Caki2 (cell line): ENCODE measurements at places on chromosomes 4 and X.

- no peak for DNase-seq
These were observed 24.4 kb downstream of the HELQ start for GRCh38 chr4:83431200-83431599.

DNA sequence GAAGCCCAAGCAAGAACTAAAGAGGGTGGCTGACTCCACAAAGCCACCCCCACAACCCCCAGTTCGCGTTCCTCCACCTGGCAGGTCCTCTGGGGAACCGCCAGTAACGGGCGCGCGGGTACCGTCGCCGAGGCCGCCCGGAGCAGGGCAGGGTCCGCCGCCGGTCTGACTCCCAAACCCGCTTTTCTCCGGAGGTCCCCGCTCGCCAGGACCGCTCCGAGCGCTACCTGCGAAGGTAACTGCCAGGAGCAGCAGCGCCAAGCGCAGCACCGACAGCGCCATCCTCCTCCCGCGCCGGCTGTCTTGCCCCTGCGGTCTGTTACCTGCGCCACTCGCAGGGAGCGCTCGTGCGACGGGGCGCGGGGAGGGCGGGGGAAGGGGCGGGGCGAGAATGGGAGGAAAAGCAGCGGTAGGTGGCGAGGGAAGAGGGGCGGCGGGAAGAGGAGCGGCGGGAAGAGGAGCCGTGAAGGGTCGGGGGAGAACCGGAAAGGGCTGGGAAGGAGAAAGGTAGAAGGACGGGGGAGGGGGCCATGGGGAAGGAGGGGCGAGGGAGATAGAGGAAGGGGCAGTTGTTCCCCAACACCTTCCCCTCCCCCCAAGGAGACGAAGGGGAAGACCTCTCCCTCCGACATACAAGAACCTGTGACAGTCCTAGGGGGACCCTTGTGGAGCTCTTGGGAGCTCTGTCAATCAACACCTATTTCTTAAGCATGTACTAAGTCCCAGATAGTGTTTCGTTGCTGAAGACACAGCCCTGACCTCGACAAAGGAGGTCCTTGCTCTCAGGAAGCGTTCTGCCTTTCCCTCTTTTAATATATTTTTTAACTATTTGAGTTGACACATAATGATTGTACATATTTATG lies at the start of gene SPINK2:
Gene SPINK2, minus strand, starts transcription at position 321 of the 863 bp plus-strand sequence. Its CDS starts 39 bp downstream, at position 282.
- peak; percentile 2 for DNase-seq

DNA sequence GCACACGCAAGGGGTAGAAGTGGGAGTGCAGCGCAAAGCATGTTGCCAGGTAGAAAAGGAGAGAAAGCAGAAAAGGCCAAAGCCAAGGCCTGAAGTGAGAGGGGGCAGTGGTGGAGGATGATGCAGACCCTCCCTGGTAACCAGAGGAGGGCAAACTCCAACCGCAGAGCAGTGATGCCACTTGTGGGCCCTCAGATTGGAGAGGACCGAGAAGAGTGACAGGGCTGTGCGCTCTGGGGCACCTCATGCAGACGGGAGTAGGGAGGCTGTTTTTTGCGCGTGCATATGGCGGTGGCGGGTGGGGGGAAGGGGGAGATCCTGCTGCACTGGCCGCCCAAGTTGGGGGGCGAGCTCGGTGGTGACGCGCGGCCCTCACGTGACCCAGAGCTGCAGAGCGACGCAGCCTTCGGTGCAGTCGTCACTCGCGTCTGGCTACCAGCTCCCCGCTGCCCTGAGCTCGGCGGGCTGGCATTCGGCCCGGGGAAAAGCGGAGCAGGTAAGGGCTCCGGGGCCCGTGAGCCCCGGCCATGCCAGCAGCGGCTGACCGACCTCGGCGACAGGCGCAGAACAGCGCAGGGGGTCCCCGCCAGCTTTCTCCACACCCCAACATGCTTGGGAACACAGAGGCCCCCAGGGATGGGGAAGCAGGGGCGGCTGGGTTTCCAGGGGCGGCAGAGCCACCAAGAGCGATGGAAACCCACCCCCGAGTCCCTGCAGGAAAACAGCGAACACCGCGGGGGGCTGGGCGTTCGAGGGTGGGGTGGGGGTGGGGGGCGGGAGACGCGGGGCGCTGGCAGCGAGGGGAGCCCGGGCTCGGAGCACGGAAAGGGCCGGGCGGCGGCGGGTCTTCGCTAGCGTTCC lies at the start of gene BEX3:
Gene BEX3, plus strand, starts transcription at position 421 of the 861 bp plus-strand sequence. CDS start 984 bp downstream, outside the sequence.
- DNase-seq = peak; percentile 83

- DNase-seq = no peak
These were observed 43.9 kb upstream of the PDLIM5 start for GRCh38 chr4:94407846-94408245.

- no peak for DNase-seq
These were observed 5.3 kb downstream of the HCFC1 start for GRCh38 chrX:153966283-153966688.

DNA sequence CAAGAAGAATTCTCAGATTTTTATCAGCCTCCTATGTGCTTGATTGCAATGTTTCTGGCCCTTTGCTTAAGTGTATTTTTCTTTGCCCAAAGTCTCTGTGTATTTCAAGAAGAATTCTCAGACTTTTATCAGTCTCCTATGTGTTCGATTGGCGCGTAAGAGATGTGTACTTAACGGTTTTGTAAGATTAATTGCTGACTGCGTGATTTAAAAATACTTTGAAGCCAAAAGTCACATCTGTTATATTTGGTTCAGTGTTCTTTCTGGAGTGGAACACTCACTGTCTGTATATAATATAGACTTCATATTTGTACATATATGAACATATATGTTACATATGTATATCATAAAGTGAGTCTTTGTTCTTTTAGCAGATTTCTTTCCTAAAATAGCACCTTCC lies 11.4 kb downstream of the SCML1 start:
- DNase-seq = no peak
